Activated naive CD4-positive, alpha-beta T cell treated with anti-CD3 and anti-CD28 coated beads for 36 hours (primary cell): ENCODE measurements at places on chromosomes 6 and 20.

GRCh38 chr20:16622501-16622900 lies 49.3 kb upstream of the KIF16B start:
- H3K27me3 ChIP-seq, result no peaks in the 10 kb centered on the region
- no peak overlapping the region for H3K4me3 ChIP-seq
- H3K36me3 ChIP-seq, result no peaks in the 10 kb centered on the region
- no peak for DNase-seq
- H3K27ac ChIP-seq, result no peak overlapping the region

DNA sequence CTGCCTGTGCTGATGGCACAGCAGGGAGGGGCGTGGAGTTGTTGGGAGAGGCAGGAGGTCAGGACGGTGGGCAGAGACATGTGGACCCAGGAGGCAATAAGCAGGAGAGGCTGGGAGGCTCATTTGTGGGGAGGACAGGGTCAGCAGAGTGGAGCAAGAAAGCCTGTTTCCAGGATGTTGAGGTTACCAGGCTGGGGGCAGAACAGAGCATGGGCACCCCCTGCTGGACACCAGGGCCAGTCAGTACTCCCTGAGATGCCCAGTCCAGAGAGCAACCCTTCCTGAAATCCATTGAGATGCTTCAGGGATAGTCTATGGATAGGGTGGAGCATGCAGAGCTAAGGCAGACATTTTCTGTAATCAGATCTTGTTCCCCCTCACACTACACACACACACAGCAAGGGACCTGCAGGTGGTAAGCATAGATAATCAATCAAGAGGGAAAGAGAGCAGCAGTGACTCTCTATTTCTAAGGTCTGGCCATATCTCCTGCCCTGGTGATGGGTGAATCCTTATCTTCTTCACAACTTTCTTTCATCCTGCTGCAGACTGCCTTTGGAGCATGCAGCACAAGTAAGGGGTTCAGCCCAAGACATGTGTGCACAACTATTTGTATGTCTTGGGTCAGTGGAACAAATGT lies 41.7 kb downstream of the MOCS1 start:
- no peaks in the 10 kb centered on the region for H3K4me1 ChIP-seq
- H3K36me3 ChIP-seq, result no peaks in the 10 kb centered on the region
- DNase-seq, result peak; percentile 37
- H3K4me3 ChIP-seq, result no peak overlapping the region

- no peak for DNase-seq
- H3K4me1 ChIP-seq, result peaks cover 6% of the 10 kb centered on the region
- peaks cover 10% of the 10 kb centered on the region for H3K27me3 ChIP-seq
- H3K4me3 ChIP-seq, result no peak overlapping the region
Measured at GRCh38 chr6:4732691-4733315, 43.4 kb upstream of the CDYL start.

GRCh38 chr20:54115172-54115854 lies 44.9 kb upstream of the BCAS1 start:
- H3K4me3 ChIP-seq, result no peak overlapping the region
- no peaks in the 10 kb centered on the region for H3K4me1 ChIP-seq
- no peak for DNase-seq
- no peaks in the 10 kb centered on the region for H3K36me3 ChIP-seq
- no peak overlapping the region for H3K27ac ChIP-seq
- H3K27me3 ChIP-seq, result peaks cover 6% of the 10 kb centered on the region

- no peaks in the 10 kb centered on the region for H3K36me3 ChIP-seq
- DNase-seq, result no peak
- H3K27me3 ChIP-seq, result no peaks in the 10 kb centered on the region
Measured at GRCh38 chr6:156538875-156539660, 238.1 kb upstream of the ARID1B start.

- no peaks in the 10 kb centered on the region for H3K36me3 ChIP-seq
- no peaks in the 10 kb centered on the region for H3K27me3 ChIP-seq
- peak overlapping the region; percentile 90 for H3K4me3 ChIP-seq
- H3K4me1 ChIP-seq, result peaks cover 37% of the 10 kb centered on the region
Measured at GRCh38 chr6:96923400-96923799, 1.1 kb upstream of the KLHL32 start.

DNA sequence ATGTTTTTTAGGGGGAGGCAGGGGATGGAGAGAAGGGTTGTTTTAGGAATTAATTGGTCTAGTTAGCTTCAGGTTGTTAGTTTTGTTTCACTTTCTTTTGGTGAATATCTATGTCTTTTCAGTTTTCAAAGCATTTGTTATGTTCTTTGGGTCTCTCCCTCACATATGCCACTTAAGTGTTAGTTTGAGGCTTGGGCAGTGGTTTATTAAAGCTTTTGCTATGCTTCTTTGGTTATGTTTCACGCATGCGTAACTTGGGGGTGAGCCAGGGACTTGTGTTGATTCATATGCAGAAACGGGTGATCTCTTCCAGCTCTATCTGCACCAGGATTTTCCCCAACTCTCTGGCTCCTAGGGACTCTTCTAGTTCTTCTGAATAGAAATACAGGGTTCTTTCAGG lies 11.4 kb upstream of the MMS22L start:
- H3K27me3 ChIP-seq, result peaks cover 22% of the 10 kb centered on the region
- H3K36me3 ChIP-seq, result peaks cover 1% of the 10 kb centered on the region
- H3K27ac ChIP-seq, result no peak overlapping the region
- no peak for DNase-seq

- no peak overlapping the region for H3K27ac ChIP-seq
- no peaks in the 10 kb centered on the region for H3K27me3 ChIP-seq
- DNase-seq, result peak; percentile 37
- H3K36me3 ChIP-seq, result no peaks in the 10 kb centered on the region
- H3K4me1 ChIP-seq, result no peaks in the 10 kb centered on the region
- H3K4me3 ChIP-seq, result no peak overlapping the region
Measured at GRCh38 chr6:88982720-88983119, 19.3 kb upstream of the RNGTT start.
